ENCODE measurements at places on chromosomes 12 and 14.
A peak's percentile ranks its signal among the peaks of the same experiment; 100 is the strongest.

DNA sequence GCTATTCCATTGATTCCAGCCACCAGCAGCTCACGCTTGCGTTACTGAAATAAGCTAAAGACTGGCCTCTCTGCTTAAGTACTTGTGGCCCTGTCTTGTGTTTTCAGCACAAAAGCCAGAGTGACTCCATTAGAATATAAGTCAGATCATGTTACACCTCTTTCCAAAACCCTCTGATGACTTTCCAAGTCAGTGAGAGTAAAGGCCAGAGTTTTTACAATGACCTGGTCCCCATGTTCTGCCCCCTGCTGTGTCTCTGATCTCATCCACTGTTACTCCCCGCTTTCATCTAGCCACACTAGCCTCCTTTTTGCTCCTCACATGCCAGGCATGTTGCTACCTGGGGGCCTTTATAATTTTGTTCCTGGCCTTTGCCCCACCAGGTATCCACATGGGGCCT, 6.9 kb upstream of the CKAP4 start:
- DNase-seq = no peak

DNA sequence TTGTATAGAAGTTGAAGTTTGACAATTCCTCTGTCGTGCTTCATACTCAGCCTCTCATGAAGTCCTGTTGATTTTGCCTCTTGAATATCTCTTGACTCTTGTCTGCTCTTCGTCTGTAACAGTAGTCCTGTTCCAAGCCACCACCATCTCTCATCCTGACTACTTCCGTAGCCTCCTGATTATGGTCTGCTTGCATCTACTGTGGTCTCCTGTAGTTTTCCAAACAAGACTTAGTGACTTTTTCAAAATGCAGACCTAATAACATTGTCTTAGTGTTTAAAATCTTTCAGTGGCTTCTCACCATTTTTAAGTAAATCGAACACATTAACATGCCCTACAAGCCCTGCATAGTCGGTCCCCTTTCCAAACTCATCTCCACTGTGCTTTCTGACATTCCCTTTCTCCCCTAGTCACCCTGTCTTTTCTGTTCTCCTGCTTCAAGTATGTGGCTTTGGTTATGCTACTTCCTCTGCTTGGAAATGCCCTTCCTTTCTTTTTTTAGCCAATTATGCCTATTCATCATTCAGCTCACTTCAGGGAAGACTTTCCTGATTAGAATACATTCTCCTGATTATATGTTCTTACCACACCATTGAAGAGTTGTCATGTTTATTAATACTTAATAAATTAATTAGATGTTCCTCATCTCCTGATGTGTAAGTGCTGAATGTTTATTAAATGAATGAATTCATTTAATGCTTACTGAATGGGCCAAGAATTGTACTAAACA, 2.0 kb downstream of the SCYL2 start:
- no peak for DNase-seq

DNA sequence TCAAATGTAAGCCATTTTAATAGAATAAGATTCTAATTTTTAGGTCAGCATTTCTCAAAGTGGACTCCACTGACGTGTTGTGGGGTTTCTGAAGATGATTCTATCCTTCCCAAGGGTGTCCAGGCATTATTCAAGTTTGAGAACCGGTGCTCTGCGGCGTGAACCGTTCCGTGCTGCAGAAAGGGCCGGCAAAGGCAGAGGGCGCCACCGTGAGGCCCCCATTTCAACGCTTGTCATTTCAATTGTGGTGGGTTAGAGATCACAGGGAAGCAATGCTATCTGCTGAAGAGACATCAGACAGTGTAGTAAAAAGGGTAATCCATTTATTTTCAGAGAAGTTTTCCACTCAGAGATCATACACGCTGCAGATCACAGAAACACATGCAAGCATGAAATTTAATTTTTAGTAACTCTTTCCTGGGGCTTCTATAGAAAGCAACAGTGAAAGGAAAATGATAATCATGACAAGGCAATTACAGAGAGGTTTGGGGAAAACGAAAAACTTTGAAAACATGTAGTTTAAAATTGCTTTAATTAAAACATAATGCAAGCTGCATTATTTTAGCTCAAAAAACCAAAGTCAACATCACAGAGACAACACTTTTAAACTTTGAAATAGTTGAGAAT, 201.7 kb downstream of the EXOC5 start:
- DNase-seq = no peak

GRCh38 chr12:53996240-53997203, 3.4 kb upstream of the HOXC9 start:
- no peak for DNase-seq

GRCh38 chr12:78531831-78532458, 332.6 kb upstream of the SYT1 start:
- no peak for DNase-seq

- peak; percentile 58 for DNase-seq
Observed at GRCh38 chr14:74257078-74257940, 18.1 kb downstream of the VSX2 start.

DNA sequence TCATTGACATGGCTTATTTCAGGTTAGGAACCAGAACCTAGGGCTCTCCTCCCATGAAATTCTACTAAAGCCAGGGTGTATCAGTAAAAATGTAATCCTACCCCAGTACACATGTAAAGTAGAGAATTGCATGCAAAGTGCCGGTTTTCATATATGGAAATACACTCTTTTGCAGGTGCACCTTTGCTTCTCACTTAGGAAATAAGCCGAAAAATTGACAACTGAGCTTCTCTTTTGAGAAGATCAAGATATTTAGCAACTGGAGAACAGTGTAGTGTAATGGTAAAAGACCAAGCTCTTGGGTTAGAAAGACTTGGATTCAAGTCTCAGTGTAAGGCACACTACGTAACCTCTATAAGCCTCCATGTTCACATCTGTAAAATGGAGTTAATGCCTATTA, 82.4 kb downstream of the SLC38A6 start:
- DNase-seq = no peak

DNA sequence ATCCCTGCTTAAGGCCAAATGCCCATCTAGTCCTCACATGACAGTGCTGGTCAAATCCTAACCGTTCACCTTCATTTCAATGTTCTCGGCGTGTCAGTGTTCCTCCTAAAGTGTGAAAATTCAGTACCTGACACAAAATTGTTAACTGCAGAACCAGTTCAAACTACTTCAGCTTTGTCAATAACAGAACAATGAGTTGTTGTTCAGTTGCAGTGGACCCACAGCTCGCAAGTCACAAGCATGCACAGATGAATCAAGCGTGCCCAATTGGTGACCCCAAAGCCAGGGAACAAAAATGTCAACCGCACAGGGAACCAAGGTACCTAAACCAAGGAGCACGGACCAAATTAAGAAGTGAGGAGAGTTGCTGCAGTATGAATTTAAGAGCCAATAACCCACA, 23.2 kb downstream of the NRDE2 start:
- DNase-seq = no peak

DNA sequence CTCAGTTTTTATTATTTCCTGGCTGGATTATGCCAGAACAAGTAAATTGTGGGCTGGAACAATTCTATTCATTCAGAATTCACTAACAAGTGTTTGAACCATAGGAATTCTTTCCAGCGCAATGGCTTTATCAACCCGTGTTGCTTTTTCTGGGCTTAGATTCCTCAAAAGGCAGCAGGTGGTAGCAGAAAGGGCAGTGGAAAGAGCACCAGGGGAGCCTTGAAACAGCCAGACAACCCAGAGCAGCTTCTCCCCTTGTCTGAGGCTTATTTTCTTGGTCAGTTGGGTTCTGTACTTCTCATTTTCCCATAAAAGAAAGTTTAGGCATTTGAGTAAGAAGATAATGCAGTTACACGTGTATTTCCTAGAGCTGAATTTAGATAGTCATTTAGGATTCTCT, 130.7 kb downstream of the OTOGL start:
- no peak for DNase-seq

DNA sequence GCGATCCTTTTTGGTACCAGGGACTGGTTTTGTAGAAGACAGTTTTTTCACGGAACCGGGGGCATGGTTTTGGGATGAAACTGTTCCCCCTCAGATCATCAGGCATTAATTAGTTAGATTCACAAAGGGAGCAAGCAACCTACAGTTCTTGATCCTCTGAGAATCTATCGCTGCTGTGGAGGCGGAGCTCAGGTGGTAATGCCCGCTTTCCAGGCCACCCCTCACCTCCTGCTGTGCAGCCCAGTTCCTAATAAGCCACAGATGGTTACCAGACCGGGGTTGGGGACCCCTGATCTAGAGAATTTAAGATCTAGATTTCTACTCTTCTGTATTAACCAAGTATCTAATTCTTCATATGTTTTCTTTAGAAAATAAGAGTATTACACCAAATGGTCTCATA, 4.8 kb downstream of the ARHGAP5 start:
- DNase-seq = no peak

DNA sequence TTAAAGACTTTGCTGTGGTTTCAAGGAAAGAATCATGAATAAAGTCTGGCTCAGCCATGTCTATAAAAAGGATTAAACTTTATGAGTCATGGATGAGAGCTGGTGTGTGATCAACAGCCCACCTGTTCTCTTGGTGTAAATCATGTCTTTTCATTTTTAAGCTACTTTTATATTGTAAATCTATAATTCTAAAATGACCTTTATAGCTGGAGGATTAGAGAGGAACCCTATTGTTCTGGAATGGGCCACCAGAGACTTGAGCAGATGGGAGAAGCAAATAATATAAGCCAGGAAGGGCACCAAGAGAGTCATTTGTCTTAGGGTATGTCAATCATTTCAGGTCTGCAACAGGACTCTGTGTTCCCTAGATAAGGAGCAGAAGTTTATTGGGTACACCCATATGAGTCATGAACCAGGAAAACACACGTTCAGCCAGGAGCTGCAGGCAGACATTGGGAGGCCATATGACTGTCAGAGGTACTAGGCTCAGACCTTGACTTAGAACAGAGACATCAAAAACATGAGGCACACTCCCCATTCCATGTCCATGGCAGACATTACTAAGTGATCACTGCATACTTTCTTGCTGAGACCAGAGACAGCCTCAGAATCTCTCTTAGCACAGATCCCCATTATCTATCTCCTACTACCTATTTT, 49.3 kb downstream of the NDUFA12 start:
- DNase-seq = no peak

DNA sequence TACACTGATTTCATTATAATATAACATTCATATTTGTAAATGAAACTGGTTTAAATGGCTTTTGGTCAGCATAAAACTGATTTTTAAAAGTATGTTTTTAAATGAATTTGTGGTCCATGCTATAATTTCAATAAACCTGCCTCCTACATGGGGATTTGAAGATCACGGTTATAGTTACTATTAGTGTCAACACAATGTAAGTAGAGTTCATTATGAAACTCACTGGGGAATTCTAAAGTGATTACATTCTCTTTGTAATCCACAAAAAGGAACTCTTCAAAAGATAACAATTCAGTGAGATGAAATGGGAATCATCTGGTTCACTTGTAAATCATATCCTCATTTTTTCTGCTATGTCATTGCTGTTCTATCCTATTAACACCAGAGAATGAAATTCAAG, 204.5 kb upstream of the G2E3 start:
- no peak for DNase-seq

DNA sequence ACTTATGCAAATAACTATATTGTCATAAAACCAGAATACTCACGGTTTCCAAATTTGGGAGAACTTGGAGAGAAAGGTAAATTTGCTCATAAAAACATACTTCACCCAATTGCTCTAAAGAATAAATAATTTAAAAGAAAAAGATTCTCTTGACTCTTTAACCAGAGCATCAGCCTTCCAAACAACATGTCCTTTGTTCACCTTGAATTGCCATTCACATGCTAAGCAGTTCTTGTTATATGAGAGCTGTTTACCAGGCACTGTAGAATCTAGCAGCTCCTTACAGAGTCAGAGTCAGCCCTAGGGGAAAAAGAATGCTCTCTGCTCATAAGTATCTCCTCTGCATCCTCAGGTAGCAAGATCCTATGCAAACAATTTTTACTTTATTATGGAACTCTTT, 10.2 kb downstream of the SLCO1A2 start:
- no peak for DNase-seq

DNA sequence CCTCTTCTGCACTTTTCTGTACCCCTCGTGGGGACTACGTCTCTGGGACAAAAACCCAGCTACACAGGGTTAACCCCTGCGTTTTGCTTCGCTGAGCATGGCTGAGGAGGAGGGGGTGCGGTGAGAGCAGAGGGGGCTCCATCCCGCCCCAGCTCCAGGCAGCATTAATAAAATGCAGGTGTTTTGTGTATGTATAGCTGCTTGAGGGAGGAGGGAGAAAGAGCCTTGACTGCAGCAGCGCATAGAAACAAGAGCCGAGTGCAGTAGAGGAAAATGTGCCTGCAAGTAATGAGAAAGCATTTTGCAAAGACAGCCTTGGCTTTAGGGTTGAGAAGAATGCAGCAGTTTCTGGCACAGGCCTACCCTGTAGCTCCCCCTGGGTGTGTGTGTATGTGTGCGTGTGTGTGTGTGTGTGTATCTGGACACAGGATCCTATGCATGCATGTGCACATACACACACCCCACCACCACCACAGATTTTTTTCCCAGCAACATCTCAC, 103.9 kb downstream of the ZFP36L1 start:
- DNase-seq = peak; percentile 64

GRCh38 chr14:96191841-96192462, 12.7 kb upstream of the BDKRB2 start:
- no peak for DNase-seq

Data from ovary (tissue), 10 donors.